ENCODE measurements at places on chromosomes 1 and 21.

GRCh38 chr1:38815903-38816627, 43.5 kb downstream of the RRAGC start:
- H3K27ac ChIP-seq: no peak overlapping the region
- no peak overlapping the region for H3K4me3 ChIP-seq
- peak; percentile 28 for DNase-seq
- H3K27me3 ChIP-seq: peaks cover 86% of the 10 kb centered on the region

- H3K4me3 ChIP-seq: no peak overlapping the region
- H3K27me3 ChIP-seq: no peaks in the 10 kb centered on the region
- no peak overlapping the region for H3K27ac ChIP-seq
- no peaks in the 10 kb centered on the region for H3K4me1 ChIP-seq
Measured at GRCh38 chr21:25313829-25314228, 293.5 kb downstream of the MRPL39 start.

GRCh38 chr1:19038096-19038495, 81.6 kb upstream of the IFFO2 start:
- no peaks in the 10 kb centered on the region for H3K4me1 ChIP-seq
- peaks cover 46% of the 10 kb centered on the region for H3K27me3 ChIP-seq
- DNase-seq: no peak
- H3K36me3 ChIP-seq: no peaks in the 10 kb centered on the region
- H3K27ac ChIP-seq: no peak overlapping the region

- H3K27me3 ChIP-seq: peaks cover 30% of the 10 kb centered on the region
- H3K4me3 ChIP-seq: no peak overlapping the region
- no peak overlapping the region for H3K27ac ChIP-seq
Measured at GRCh38 chr21:41557884-41558283, 49.9 kb upstream of the TMPRSS2 start.

DNA sequence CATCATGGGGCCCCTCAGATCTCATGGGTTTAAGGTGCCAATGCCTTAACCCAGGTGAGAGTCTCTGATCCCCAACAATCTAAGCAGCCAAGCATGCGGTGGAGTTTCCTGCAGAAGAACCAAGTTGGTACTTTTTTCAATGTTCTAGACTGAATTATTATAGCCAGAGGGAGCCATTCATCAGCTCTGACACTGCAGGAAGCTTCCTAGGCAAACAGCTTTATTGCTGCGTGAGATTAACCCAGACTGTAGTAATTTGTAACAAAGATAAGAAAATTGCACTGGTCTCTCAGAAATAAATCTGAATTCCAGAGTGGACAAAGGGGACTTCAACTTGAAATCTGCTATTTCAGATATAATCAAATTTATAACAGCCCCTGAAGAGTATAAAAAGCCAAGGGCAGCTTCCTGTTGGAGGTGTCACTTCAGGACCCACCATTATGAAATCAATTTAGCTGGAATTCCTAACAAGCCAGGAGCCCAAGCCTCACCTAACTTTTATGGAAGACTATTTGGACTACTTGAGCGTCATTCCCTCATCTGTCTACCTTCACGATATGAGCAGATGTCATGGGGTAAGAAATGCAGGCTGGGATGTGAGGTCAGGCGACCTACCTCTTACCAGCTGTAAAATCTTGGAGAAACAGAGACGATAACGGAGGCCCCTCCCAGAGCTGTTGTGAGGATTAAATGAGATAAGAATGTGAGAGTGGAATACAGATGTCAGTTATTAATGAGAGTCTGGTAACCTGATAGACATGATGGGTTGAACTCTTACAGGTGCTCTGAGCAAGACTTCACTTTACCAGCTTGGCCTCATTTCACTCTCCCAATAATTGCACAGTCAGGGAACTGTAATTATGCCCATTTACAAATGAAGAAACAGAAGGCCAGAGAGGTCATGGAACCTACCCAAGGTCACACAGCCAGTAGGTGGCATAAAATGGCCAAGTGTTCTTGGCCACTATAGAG, 135.1 kb downstream of the RRAGC start:
- peaks cover 62% of the 10 kb centered on the region for H3K27me3 ChIP-seq
- H3K4me1 ChIP-seq: no peaks in the 10 kb centered on the region
- no peaks in the 10 kb centered on the region for H3K36me3 ChIP-seq
- H3K4me3 ChIP-seq: no peak overlapping the region
- DNase-seq: no peak
- H3K27ac ChIP-seq: no peak overlapping the region

GRCh38 chr1:37605061-37605650, 9.4 kb upstream of the GNL2 start:
- H3K4me3 ChIP-seq: no peak overlapping the region
- H3K27ac ChIP-seq: no peak overlapping the region
- DNase-seq: no peak
- no peaks in the 10 kb centered on the region for H3K4me1 ChIP-seq
- H3K27me3 ChIP-seq: peaks cover 31% of the 10 kb centered on the region
- no peaks in the 10 kb centered on the region for H3K36me3 ChIP-seq

DNA sequence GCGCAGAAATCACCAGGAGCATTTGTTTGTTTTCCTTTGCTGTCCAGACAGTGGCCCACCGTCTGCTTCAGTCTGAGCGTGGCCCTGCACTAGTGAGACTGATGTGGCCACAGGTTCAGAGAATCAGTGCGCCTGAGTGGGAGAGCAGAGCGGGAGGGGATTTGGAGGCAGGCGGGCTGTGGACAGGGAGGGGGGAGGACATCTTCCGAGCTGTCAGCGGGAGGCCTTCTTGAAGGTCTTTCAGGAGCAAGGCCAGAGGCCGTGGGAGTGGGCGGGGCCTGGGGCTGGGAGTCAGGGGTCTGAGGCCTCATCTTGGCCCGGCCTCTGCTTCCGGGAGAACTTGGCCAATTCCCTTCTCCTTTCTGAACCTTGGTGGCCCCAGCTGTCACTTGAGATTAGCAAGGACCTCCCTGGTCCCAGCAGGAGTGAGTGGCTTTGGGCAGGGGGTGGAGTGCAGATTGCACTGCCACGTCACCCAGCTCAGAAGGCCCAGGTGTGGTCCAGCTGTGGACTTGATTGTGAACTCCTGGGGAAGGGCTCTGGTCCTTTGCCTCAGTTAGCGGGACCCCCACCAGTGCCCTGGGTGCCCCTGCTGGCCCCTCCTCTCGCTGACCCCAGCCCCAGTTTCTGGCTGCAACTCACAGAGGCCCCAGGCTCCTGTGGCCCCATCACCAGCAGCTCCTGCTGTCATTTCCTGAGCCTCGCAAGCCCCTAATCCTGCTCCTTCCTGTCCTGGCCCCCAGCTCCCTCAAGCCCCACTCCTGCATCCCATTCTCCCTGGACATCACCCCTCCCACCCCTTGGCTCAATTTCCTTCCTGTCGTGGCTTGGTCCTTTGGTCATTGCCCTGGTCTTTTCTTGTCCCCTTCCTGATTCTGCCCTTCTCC, 8.4 kb downstream of the TNFRSF1B start:
- H3K4me3 ChIP-seq: peak overlapping the region; percentile 68
- H3K27me3 ChIP-seq: no peaks in the 10 kb centered on the region
- H3K36me3 ChIP-seq: peaks cover 66% of the 10 kb centered on the region
- DNase-seq: no peak

DNA sequence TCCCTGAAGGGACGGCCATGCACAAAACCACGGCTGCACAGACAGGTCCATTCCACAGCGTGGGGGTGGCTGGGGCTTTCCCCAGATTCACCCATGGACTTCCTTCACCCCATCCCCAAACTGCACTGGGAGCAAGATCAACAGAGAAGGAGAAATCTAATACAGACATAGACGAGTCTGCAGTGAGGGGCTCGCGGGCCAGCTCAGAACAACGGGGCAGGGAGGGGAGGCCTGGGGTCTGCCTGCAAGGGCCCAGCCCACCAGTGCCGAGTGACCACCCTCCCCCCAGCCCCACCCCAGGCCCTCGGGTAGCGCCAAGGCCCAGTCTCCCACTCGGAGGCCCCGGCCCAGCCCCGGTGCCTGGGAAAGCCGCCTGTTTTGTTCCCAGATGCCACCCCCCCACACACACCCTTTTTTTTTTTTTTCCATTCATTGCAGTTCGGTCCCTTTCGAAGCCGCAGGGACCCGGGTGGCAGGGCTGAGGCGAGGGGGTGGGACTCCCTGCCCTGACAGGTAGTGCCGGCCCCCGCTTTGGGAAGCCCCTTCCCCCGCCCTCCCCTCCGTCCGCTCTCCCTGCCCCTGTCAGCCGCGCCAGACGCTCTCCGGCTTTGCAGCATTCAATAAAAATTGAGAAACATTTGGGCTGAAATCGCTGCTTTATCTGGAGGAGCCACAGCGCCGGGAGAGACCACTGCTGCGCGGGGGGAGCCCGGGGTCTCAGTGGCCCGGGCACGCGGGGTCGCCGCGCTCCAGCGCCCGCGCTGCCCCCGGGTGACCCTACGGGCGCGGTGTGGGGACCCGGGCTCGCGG, 543 bp upstream of the EPHB2 start:
- no peak overlapping the region for H3K4me3 ChIP-seq
- DNase-seq: no peak
- H3K27me3 ChIP-seq: peaks cover 71% of the 10 kb centered on the region
- no peaks in the 10 kb centered on the region for H3K36me3 ChIP-seq
- H3K27ac ChIP-seq: no peak overlapping the region

- H3K4me1 ChIP-seq: peaks cover 28% of the 10 kb centered on the region
- H3K4me3 ChIP-seq: peak within 1 kb of the TSS; percentile 99
- peaks cover 3% of the 10 kb centered on the region for H3K36me3 ChIP-seq
- H3K27me3 ChIP-seq: no peaks in the 10 kb centered on the region
Measured at GRCh38 chr1:220089650-220090556, at the start of gene BPNT1. Gene BPNT1 (minus strand): TSS chr1:220089788. CDS start chr1:220079846, 9,942 bp downstream.

DNA sequence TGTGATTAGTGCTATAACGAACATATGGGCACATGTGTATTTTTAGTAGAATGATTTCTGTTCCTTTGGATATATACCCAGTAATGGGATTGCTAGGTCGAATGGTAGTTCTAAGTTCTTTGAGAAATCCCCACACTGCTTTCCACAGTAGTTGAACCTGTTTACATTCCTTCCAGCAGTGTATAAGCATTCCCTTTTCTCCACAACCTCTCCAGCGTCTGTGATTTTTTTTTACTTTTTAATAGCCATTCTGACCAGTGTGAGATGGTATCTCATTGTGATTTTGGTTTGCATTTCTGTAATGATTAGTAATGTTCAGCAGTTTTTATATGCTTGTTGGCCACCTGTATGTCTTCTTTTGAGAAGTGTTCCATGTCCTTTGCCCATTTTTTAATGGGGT, 81.8 kb upstream of the SLC44A3 start:
- peaks cover 24% of the 10 kb centered on the region for H3K27me3 ChIP-seq
- H3K4me3 ChIP-seq: no peak overlapping the region
- no peak for DNase-seq
- H3K36me3 ChIP-seq: no peaks in the 10 kb centered on the region
- peaks cover 8% of the 10 kb centered on the region for H3K4me1 ChIP-seq
- H3K27ac ChIP-seq: no peak overlapping the region

- no peak overlapping the region for H3K27ac ChIP-seq
- H3K4me3 ChIP-seq: no peak overlapping the region
- DNase-seq: no peak
- peaks cover 7% of the 10 kb centered on the region for H3K4me1 ChIP-seq
Measured at GRCh38 chr1:55056632-55056992, 17.3 kb downstream of the PCSK9 start.

DNA sequence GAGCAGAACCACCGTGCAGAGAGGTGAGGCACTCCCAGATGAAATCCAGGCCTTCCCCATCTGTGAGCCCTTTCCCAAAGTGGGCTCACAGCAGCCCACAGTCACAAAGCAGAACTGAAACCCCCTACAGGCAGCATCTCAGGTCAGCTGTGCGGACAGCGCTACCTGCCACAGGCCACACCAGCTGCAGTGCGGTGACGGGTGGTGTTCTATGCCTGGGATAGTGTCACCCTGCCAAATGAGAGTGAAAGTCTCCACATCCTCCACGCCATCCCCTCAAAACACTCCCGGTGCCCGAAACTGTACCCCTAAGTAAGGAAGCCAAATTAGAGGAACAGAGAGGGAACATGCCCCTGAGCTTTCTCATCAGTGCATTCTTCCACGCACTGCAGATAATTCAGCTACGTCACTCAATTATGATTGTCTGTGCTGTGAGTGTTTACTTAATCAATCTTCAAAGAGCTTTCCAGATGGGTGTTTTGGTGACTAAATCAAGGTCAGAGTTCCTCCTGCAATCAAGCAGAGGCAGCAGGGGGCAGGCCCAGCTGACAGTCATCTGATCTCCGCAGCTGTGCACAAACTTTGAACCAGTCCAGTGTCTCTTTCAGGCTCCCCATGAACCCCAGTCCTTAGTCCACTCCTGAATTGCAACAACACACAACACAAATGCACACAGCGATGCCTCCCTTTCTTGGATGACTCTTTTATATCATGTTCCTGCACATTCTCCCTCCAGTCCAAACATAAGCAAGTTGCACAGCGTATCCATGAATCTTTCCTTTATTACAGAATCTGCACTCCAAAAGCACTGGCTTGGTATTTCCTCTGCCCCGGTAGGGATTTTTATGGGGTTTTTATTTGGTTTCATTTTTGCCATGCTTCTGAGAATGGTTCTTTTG, 150.0 kb downstream of the TOMM20 start:
- peak; percentile 52 for DNase-seq
- no peaks in the 10 kb centered on the region for H3K27me3 ChIP-seq
- no peaks in the 10 kb centered on the region for H3K36me3 ChIP-seq
- peak overlapping the region; percentile 79 for H3K27ac ChIP-seq

DNA sequence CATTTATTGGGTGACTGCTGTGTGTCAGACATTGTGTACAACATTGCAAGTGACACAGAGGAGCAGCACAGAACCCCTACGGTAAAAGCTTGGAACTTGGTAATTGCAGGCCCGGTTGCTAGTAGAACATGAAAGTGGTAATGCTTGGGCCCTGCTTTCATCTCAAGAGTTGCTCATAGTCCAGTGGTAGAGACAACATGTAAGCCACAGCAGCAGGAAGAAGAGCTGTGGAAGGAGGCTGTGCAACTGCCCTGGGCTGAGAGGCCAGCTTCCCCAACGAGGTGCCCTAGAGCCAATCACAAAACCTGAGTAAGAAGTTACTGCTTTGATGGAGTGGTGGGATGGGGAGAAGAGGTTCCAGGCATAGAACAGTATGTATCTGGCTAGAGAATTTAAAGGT, 18.4 kb downstream of the CNIH4 start:
- no peak overlapping the region for H3K4me3 ChIP-seq
- H3K36me3 ChIP-seq: peaks cover 80% of the 10 kb centered on the region
- DNase-seq: peak; percentile 22
- peaks cover 63% of the 10 kb centered on the region for H3K4me1 ChIP-seq
- H3K27ac ChIP-seq: peak overlapping the region; percentile 40

DNA sequence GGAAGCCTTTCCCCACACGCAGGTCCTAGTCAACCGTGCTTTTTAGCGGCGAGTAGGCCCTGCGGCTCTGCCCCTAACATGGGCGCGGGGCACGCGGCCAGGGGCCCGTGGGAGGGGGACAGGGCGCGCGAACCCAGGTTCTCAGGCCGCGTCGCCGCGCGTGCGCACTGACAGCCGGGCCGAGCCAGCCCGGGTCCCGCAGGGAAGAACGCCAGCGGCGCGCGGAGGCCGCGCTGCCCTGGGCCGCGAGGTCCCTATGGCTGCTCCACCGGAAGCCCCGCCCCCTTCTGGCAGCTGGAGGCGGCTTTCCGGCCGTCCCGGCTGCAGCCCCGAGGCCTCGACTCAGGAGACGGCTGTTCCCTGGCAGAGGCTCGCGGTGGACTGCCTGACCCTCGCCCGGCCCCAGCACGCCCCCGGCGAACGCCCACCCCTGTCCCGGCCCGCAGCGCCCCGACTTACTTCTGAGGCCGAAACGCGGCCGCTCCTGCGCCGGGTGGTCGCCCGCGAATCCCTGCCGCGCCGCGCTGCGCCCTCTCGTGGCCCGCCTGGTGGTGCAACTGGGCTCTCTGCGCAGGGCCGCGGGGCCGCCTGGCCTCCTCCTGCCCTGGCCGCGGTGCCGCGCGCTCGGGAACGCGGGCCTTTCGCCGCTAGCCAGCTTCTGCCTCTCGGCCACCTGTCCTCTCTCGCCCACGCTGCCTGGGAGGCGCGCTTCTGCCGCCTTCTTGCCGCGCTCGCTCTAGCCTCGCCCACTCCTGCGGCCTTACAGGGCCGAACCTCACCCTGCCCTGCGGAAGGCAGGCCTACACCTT, 16.6 kb upstream of the RIPPLY3 start:
- H3K36me3 ChIP-seq: no peaks in the 10 kb centered on the region
- peaks cover 7% of the 10 kb centered on the region for H3K27me3 ChIP-seq

Measured in activated naive CD4-positive, alpha-beta T cell treated with anti-CD3 and anti-CD28 coated beads, Interleukin-2, amount 10 ng/mL, durations not matched to agents 7 days and 5 days (primary cell).